ENCODE measurements at places on chromosomes 5 and 9.

DNA sequence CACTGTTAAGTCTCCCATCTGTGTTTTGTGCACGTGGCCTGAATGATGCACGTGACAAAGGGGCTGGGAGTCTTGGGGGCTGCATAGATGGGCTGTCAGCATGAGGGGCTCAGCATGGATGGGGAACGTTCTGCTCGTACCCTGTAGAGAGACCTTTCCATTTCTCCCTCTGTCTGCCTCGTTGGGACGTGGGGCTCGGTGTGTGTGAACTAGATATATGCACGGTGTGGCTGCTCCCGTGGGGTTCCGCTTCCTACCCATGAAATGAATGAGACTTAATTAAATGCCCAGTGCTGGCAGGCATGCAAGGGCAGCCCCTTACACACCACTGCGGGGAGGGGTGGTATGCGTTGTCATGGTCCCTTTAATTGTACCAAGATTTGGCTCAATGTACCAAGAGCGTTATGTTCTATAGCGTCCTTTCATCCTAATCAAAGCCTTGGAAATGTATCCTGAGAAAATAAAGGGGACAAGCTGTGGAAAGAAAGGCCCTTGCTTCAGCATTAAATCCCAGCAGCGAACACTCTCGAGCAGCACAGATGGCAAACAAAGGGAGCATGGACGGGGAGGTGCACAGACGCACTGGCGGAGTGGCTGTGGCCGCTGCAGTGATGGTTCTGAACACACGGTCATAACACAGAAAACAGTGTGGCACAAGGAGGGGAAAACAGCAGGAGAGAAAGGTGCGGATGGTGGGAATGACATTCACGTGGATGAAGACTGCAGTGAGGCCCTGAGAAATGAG, 66.8 kb downstream of the RASGEF1C start:
- DNase-seq = no peak

DNA sequence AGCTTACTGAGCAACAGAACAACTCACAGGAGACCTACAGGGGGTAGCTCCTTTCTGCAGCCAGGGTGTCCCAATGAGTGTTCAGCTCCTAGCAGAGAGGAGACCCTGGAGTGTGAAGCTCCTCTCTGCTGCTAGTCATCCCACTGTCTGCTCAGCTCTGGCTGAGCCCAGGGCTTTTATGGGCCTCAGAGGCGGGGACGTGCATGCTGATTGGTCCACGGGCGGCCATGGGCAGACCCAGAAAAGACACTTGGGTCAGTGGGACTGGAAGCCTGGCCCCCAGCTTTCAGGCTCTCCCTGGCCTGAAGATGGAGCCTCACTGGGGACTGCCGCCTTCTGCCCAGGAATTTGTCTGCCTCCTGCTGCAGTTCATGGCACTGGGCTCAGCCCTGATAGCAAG, 40.6 kb downstream of the TSPAN17 start:
- no peak for DNase-seq

GRCh38 chr5:136518174-136518573, 152.8 kb upstream of the TRPC7 start:
- DNase-seq = no peak

- no peak for DNase-seq
Observed at GRCh38 chr9:27436234-27436633, 87.9 kb upstream of the IFNK start.

DNA sequence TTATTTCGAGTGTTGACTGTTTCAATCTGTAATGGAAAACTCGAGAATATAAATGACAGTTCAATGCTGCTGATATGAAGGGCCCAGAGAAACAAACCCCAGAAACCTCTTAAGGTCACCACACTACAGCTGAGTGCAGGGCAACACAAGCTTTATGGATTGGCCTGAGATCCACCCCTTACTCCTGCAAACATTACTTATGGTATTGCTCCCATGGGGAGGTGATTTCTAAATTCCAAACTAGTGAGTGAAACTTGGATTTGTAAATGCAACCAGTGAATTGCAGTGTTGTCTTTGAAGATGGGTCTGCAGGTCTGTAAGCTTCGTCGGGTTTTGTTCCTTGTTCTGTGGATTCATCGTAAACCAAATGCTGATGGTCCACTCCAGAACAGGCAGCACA, 85.4 kb downstream of the NTRK2 start:
- no peak for DNase-seq

- no peak for DNase-seq
Observed at GRCh38 chr5:171379961-171380360, 7.7 kb upstream of the NPM1 start.

GRCh38 chr9:91415290-91415689, 8.3 kb downstream of the NFIL3 start:
- DNase-seq = no peak

GRCh38 chr5:90477621-90478215, 3.1 kb downstream of the POLR3G start:
- no peak for DNase-seq

DNA sequence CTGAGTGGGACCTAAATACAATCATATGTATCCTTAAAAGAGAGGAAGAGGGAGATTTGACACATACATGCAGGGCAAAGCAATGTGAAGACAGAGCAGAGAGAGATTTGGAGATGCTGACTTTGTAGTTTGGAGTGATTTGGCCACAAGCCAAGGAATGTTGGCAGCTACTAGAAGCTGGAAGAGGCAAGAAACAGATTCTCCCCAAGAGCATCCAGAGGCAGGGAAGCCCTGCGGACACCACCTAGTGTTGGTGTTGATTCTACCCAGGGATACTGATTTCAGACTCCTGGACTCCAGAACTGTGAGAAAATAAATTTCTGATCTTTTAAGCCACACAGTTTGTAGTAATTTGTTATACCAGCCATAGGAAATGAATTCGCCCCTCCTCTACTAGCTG, 64.9 kb upstream of the OSMR start:
- peak; percentile 8 for DNase-seq

DNA sequence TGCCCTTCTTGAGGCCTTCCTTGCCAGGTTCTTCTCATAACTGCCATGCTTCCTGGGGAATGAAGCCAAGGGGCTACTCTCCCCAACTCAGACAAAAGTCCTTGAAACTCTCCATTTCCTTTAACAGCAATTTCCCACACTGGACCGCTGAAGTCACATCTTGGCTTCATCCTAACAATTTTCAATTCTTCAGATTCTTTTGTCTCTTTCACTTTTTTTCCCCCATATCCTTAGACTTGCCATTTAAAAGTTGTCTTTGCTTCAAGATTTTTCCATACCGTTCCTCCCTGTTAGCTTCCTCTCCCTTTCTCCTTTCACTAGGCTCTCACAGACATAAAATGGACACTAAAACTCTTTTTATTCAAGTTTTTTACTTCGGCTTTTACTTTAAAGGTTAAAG, 93.1 kb upstream of the ITGA1 start:
- DNase-seq = no peak

DNA sequence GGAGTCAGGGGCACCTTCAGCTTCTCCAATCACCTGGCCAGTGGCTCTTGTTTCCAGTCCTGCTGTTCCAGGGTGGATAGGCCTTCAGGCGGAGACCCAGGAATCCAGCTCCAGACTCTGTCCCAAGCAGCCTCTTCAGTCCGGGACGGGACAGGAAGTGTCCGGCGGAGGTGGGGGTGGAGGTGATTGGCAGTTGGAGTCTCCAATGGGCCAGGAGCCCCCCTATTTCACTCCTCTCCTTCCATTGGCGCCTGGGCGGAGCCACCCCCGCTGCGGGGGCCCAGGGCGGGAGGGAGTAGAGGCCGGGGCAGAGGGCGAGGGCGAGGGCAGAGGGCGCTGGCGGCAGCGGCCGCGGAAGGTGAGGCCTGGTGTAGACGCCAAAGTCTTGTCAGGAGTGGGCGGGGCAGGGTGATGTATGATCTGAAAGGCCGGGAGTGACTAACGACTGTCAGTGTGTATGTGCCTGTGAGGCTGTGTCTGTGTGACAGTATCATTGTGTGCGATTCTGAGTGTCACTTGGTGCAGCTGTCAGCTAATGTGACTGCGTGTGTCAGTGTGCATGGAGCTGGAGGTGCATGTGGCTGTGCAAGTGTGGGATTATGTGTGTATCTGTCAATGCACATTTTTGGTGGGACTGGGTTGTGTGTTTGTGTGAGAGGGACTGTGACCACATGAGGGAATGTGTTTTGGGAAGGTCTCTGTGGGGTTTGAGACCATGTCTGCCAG, at the start of gene IL11RA:
Gene IL11RA, plus strand, starts transcription at position 310 of the 726 bp plus-strand sequence. CDS start 3,033 bp downstream, outside the sequence.
- peak; percentile 94 for DNase-seq

Measured in RWPE1 (cell line).